ENCODE measurements at places on chromosomes 7 and 10.

GRCh38 chr10:125030567-125031197 lies 88.8 kb downstream of the ZRANB1 start:
- no peak for DNase-seq

GRCh38 chr7:116293139-116293538 lies 82.8 kb downstream of the TES start:
- DNase-seq: no peak

DNA sequence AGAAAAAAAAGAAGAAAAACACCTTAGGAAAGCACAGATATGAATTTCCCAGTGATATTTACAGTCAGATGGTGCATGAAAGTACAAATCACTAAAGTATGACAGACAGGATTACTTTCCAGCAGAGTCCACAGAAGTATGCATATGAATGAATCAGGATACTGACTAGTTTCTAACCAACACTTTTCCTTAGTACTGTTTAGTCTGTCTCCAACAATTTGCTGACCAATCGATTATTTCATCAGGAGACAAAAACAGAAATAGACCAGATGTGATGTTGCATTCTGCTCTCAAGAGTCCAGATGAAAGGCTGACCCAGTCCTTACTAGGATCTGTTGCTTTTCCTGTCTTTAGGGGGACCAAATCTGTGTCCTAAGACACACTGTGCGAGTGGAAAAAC lies 14.6 kb downstream of the SLC35B4 start:
- no peak for DNase-seq

DNA sequence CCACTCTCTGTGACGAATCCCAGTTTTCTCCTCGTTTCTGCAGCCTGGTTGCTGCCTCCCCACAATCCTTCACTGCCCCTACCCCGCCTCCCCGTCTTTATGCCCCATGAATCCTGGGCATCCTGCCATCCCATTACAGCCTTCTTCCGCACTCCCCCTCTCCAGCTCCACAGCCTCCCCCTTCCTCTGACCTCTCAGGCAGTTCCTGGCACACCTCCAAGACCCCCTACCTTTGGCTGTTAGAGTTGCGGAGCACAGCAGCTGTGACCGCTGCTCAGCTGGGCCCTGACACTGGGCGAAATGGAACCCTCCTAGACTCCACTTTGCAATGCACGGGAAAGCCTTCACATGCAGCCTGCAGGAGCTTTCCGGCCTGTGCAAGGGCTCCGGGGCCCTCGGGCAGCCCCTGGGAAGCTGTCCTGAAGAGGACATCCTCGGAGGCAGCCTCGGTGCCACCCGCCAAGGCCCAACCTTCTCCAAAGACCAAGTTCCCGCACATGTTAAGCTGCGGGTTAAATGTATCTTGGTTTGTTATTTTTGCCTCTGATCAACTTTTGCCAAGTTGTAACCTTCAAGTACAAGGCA lies 400.7 kb upstream of the MKI67 start:
- no peak for DNase-seq

DNA sequence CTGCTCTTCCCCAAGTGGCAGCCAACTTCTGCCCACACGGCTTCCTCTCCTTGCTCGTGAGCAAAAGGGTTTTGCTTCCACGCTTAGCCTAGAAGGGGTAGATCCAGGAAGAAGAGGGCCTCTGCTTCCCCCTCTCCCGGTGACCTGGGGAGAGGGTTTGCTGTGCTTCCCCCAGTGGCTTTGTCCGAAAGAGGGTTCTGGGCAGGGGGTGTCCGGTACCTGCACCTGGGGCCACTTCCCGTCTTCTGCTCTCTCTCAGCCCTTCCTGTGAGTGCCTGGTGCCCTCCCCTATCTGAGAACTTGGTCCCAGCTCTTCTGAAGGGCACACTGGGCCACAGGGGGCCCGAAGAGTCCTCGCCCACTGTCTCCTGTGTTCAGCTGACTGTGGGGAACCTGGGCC lies 11.3 kb downstream of the JAKMIP3 start:
- DNase-seq: no peak

GRCh38 chr10:62637249-62638061 lies 167.1 kb upstream of the ADO start:
- DNase-seq: peak; percentile 31

DNA sequence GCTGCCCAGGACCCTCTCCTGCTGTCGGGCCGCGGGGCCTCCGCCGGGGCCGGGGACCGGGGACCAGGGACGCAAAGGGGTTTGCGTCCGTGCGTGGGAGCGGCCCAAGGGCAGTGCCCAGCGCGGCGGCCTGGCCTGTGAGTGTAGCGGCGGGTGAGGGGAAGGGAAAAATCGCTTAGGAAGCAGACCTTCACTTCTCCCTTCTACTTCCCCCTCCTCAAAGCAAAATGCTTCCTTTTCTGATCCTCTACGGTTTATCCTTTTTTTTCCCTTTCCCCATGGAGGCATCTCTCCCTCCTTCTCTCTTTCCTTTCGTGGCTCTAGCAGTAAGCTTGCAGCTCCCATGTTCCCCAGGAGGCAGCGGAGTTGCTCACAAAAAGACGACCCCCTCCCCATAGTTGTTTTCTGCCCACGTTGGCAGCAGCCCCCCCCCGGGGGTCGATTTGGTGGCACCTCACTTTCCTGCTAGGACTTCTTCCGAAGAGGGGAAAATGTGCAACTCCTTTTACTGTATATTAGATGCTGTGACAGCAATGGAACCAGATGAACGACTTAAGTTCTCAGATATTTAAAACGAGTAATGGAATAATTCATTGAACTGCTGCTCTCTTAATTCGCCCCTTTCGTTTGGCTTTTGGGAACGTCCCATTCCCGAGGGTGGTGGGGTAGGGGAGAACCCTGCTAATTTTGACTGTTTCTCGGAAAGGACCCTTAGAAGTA lies 724 bp downstream of the CAPZA2 start:
- DNase-seq: no peak

DNA sequence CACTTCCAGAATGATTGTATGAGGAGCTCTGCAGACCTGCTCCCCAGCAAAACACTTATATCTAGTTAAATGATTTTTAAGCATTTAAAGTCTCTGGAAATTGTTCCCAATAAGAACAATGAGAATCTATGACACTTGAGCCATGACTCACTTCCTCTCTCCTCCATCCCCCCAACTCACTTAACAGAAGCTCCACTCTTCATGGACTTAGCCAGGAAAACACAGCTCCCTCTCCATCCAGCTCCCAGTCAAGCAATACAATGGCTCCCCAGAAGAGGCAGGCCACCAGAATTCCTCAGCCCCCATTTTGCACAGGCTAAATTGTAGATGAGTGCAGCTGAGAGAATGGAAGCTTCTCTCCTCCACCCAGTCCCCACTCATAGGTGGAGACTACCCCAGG lies 27.0 kb downstream of the AOC1 start:
- DNase-seq: no peak

- DNase-seq: no peak
Measured at GRCh38 chr7:158431941-158432347, 155.7 kb downstream of the PTPRN2 start.

DNA sequence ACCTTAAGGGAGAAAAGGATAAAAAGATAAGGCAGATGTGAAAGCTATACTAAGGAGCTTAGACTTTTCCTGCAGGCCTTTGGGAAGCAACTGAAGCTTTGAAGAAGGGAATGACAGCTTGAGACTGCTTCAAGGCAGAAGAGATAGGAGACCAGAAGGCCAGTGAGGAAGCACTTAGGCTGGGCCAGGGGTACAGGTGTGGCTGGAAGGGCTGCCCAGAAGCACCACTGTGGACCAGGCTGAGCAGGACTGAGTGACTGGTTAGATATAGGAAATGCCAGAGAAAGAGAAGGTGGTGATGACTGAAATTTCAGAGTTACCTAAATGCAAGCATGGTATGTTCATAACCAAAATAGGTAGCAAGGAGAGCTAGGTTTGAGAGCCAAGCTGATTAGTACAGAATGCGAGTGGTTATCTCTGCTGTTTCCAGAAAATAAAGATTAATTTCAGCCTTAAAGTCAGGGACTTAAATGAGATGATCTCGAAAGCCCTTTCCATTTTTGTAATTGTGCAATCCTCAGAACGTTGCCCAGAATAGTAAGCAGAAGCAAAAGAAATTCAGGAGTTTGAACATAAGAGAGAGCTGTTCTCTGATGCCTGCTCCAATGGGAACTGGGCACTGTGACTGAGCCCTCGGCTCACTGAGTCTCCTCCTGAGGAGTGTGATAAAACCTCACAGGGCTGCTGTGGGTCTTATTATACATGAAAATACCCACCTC lies 54.9 kb downstream of the MET start:
- no peak for DNase-seq
